ENCODE measurements at places on chromosomes 2 and 18.

DNA sequence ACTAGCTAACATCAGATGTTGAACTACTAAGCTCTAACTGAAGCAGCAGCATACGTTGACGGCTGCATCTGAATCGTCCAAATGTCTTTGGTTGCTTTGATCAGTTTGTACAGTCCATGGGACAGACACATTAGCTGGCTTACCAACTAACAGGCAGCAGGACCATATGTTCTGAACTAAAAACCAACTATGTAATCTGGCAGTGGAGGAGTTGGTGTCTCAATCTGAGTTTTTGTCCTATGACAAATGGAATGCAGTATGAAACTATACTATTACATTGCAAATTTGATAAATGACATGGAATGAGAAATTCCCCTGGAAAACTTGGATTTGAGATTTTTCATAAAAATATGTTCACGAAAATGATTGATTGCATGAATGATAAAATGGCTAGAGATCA lies 79.5 kb downstream of the EPHA4 start:
- DNase-seq = no peak

GRCh38 chr18:48340560-48340959 lies 68.6 kb downstream of the ZBTB7C start:
- DNase-seq = no peak

DNA sequence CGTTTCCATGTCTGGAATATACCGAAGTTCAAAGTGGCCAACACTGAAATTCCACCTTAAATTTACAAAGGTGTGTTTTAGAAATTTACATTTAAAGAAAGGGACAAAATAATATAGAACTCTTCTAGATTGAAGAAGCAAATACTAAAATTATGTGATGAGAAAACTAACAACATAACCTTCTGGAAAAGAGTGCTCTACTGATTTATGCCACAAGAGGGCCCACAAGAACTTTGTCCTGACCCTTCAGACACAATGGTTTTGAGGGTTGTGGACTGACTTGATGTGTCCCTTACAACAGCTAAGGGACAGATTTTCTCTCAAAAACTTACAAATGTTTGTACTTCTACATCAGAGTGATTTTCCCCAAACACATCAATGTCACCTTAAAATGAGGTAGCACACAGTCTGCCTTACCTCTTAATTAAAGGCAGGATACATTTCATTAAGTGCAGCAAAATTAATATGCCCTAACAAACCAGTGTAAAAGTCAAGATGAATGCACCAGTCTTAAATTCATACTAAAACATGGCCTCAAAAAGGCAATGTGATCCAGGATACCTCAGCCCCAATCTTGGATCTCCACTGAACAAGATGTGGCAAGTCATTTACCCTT lies 36.2 kb downstream of the EIF2AK3 start:
- no peak for DNase-seq

GRCh38 chr2:61328707-61329251 lies 142.1 kb downstream of the USP34 start:
- DNase-seq = peak; percentile 64

GRCh38 chr2:31202833-31203232 lies 14.5 kb downstream of the CAPN14 start:
- no peak for DNase-seq

DNA sequence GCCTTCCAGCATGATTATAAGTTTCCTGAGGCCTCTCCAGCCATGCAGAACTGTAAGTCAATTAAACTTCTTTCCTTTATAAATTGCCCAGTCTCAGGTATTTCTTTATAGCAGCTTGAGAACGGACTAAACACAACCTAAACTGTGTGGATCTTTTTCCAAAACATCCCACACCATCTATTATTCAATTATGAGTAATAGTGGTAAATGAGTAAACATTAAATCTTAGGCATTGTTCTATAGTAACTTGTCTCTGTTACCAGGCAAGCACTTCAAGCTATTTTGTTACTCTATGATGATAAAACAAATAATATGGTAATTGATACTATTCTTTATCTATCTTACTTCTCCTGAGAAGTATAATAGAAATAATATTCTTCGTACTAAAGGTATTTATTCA lies 536.9 kb upstream of the CHAC2 start:
- no peak for DNase-seq

GRCh38 chr18:79200546-79201268 lies 131.5 kb downstream of the ATP9B start:
- DNase-seq = no peak

DNA sequence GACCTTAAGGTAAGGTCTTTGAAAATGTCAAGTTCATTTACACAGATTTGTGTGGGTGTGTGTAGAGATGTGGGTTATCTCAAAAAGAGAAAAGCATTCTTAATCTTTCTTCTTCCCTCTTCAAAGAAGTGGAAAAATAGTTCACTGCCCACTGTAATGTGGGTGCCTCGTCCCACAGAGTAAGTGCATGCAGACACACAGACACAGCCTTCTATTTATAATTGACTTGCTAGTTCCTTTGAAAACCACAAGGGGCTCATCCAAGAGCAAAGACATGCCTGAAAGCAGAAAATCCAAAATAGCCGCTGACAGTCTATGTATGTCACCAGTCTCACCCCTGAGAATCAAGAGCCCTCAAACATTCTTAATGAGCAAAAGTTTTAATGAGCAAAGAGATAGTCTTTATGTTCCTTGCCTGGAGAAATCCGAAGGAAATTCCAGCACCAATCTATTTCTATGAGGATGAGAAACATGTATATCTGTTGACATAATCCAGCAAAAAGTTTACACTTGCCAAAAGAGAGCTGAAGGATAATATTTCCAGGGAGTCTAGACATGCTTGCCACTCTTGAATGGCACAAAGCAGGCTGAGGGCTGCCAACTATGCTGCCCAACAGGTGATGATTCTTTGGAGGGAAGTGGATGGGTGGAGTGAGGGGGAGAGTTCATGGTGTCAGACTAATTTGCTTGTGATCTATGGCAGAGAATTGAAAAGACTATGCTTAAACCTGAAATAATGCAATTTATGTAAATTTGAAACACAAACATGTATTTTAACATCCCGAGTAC lies 93.9 kb downstream of the ACVR1 start:
- no peak for DNase-seq

- no peak for DNase-seq
Measured at GRCh38 chr2:160702754-160703153, 209.1 kb upstream of the RBMS1 start.

GRCh38 chr18:24840640-24841039 lies 380.2 kb downstream of the HRH4 start:
- DNase-seq = no peak

GRCh38 chr2:144548088-144548487 lies 28.2 kb upstream of the ZEB2 start:
- no peak for DNase-seq

DNA sequence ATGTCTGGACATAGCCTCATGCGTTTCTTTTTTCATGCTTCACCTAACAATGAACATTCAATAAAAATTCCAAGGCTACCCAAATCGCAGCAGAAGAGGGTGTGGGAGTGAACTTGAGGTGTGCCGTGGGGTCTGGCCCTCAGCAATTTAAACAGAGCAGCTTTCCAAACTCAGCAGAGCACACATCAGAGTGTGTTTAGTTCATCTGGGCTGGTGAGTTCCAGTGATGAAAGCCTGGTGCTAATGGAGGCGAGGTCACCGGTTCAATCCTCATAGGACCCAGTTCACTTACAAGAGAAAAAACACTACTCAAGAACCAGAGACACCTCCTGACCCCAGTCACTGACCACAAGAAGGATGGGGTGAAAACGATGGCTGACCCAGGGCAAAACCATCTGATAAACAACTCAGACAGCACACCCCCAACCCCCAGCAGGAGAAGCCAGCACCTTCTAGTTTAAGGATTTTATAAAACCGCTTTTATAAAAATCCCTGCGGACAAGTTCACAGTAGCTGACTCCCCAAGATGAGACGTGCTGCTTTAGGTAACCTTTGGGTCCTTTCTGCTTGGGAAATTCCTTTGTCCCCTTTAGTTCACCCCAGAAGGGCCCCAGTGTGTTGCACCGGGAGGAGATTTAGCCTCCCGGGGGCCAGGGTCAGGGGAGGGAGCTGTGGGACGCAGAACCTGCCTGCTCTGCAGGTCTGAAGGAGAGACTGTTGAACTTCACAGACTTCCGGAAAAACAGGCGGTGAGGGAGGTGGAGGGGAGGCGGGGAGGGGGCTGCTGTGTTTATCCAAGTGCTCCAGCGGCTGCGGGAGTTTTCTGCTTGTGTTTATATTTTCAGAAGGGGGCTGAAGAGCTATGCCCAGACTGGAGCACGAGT lies 152.7 kb upstream of the SOX11 start:
- DNase-seq = no peak

DNA sequence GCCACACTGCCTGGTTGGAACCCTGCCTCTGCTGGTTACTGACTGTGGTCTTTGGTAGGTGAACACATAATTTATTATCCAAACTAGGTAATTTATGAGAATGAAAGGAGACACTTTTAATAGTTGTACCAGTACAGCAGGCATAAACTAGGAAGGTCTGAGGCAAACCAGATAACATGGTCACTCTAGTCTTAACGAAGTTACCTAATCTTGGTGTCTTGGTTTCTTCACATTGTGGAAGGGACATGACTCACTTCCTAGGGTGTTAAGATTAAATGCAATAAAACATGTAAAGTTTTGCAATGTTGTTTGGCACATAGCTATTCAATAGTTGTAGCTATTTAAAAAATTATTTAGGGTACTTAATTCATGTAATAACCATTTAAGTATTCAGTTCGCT lies 23.3 kb downstream of the SPTBN1 start:
- no peak for DNase-seq

DNA sequence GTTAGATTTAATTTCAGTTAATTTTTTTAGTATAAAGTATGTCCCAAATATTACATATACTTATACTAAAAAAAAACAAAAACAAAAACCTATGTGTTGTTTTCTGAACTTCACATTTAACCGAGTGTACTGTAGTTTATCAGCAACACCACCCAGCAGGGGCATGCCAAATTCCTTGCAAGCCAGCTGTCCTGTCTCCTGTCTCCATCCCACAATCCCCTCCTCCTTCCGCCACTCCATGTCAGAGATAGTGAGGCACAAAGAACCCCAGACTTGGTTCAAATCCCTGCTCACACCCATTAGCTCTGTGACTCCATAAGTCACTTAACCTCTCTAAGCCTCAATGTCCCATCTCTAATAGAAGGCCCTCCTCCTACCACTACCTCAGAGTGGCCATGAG lies 9.4 kb downstream of the CHST10 start:
- DNase-seq = no peak

DNA sequence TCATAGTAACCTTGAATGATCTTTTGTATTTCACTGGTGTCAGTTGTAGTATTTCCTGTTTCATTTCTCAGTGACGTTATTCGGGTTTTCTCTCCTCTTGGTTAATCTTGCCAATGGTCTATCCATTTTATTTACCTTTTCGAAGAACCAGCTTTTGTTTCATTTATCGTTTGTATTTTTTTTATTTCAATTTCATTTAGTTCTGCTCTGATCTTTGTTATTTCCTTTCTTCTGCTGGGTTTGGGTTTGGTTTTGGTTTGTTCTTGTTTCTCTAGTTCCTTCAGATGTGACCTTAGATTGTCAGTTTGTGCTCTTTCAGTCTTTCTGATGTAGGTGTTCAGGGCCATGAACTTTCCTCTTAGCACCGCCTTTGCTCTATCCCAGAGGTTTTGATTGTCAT lies 36.7 kb downstream of the SP140 start:
- DNase-seq = no peak

DNA sequence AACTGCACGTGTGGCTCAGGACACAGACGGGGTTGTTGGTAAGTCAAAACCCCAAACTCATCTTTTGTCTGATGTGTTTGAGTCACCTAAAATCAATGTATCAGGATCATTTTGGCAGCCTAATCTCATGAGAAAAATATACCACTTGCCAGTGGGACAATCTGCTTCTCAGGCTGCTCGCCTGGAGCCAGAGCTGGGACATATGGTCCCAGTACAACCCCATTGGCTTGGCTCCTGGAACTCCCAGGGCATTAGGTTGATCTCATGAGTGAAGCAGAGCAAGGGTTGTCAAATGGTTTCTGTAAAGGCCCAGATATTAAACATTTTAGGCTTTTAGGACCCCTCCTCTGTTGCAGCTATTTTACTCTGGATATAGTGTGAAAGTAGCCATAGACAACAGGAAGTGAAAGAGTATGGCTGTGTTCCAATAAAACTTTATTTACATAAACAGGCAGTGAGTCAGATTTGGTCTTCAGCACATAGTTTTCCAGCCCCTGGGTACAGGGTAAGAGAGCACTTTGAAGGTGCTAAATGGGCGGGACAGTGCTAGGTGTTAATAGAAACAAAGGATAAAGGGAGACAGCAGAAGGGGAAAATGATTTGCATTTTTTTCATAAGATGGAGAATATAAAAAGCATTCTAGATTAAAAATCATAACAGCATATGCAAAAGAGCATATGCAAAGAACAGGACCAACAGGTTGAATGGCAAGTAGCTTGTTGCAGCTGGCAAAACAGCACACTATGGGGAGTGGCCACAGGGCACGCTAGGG lies 290.8 kb downstream of the KCNS3 start:
- no peak for DNase-seq

- no peak for DNase-seq
Measured at GRCh38 chr2:46778511-46778910, 137.1 kb downstream of the MCFD2 start.

- no peak for DNase-seq
Measured at GRCh38 chr2:210203147-210203546, 22.1 kb downstream of the ACADL start.

GRCh38 chr2:100610381-100610831 lies 47.6 kb downstream of the PDCL3 start:
- DNase-seq = peak; percentile 11

DNA sequence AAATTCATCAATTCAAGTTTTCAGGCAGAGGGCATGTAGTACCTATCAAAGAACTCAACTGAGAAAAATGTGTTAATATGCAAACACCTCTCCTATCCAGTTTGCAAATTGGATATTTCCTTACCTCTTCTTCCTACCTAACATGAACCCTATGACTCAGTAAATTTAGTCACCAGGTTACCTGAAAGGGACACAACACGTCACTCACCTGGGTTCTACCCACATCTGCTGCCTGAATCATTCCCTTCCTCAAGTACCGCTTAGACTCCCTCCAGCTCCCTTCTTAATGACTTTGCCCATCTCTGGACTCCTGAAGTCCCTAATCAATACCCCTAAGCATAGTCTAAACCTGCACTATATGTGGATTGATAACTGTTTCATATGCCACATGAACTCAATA lies 10.4 kb downstream of the ANKRD44 start:
- no peak for DNase-seq

- DNase-seq = no peak
Measured at GRCh38 chr18:10995550-10995949, 153.8 kb downstream of the PIEZO2 start.

GRCh38 chr2:181949047-181949446 lies 36.6 kb upstream of the PPP1R1C start:
- peak; percentile 53 for DNase-seq

DNA sequence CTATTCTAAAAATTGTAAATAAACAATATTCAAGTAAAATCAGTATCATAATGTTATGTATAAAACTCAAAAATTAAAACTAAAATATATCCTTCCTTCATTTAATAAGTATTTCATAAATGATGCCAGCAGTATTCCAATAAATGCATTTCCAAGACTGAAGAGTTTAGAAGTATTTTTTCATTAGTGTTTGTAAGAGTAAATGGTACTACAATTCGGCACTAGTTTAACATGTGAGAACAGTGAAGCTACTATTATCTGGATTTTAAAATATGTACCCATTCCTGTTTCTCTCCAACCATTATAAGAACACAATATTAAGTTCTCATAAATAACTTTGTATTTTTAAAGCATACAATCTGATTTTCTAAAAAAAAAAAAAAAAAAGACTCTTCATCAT lies 3.3 kb downstream of the BAZ2B start:
- DNase-seq = no peak
